Heart right ventricle (tissue), 16 donors: ENCODE measurements at places on chromosomes 7 and 10.
A peak's percentile ranks its signal among the peaks of the same experiment; 100 is the strongest.

- H3K4me3 ChIP-seq = no peak overlapping the region
- no peaks in the 10 kb centered on the region for H3K27me3 ChIP-seq
- DNase-seq = no peak
- H3K36me3 ChIP-seq = no peaks in the 10 kb centered on the region
- no peaks in the 10 kb centered on the region for H3K4me1 ChIP-seq
Observed at GRCh38 chr7:110842796-110843195, 248.1 kb upstream of the LRRN3 start.

DNA sequence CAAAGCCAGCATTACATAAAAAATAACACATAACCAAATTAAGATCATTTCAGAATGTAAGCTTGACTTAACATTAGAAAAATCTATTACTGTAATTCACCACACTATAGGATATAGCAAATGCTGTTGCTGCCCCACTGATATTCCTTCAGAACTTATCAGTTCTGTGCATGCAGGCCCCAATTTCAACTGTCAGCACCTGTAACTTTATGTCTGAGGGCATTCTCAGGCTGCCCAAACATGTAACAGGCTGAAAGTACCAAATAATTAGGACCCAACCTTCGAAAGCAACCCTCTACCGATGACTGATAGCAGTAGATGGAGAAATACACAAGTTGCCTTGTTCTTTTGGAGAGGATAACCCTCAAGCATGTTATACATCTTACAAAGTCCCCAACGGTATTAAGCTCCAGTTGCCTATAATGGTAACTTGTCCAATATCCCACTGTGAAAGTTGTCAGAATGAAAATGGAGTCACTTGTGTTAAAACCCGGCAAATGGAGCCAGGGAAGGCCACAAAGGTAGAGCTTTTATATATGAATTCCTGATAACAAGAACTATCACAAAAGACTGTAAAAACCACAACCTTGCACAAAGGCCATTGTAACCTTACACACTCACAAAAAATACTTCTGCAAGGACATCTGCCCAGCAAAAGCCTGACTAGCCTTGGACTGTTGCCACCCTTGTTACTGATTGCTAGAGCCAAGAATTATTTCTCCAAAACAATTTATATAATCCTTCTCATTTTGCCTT lies 66.9 kb upstream of the ZNF746 start:
- no peak overlapping the region for H3K4me3 ChIP-seq
- H3K4me1 ChIP-seq = peaks cover 26% of the 10 kb centered on the region
- H3K27me3 ChIP-seq = no peaks in the 10 kb centered on the region
- H3K36me3 ChIP-seq = peaks cover 26% of the 10 kb centered on the region
- no peak for DNase-seq

DNA sequence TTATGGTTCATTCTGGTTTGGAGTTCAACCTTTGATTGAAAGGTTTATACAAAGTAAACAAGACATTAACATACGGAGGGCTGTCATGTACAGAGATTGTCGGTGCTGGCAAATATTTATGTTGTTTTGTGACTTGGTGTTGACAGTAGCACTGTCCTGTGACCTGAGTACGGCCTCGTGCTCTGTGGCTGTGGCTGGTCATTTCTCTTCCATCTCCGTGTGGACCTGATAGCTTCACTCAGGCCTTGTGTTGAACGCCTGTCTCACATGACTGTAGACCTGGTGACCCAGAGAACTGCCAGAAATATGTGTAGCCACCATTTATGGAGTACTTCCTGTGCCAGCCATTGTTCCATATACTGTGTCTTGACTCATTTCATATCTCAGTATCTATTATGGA lies 311.6 kb downstream of the CCDC3 start:
- DNase-seq = no peak
- H3K27ac ChIP-seq = no peak overlapping the region
- H3K36me3 ChIP-seq = no peaks in the 10 kb centered on the region

DNA sequence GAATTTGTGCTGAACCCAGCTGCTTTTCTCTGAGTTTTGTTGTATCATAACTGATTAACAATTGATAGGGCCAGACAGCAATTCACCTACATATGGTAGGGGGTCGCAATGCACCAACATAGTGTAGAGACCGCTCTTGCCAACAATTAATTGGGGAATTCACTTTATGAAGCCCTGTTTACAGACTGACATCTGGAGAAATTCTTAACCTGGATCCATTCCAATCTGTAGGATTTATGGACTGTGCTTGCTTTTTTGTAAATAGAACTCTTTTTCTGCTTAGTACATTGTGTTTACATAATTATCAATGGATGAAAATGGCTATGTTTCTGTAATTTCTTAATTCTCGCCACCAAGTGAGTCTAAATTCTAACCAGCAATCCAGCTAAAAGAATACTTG lies 311.7 kb upstream of the BMPER start:
- no peaks in the 10 kb centered on the region for H3K36me3 ChIP-seq
- no peak for DNase-seq
- H3K27me3 ChIP-seq = no peaks in the 10 kb centered on the region
- no peak overlapping the region for H3K27ac ChIP-seq
- H3K4me1 ChIP-seq = no peaks in the 10 kb centered on the region
- no peak overlapping the region for H3K4me3 ChIP-seq

GRCh38 chr10:14220026-14220425 lies 110.7 kb downstream of the FRMD4A start:
- H3K4me1 ChIP-seq = no peaks in the 10 kb centered on the region
- no peak overlapping the region for H3K4me3 ChIP-seq
- no peaks in the 10 kb centered on the region for H3K36me3 ChIP-seq
- no peak overlapping the region for H3K27ac ChIP-seq

GRCh38 chr10:75197906-75198305 lies 12.7 kb upstream of the VDAC2 start:
- no peak overlapping the region for H3K27ac ChIP-seq
- H3K4me1 ChIP-seq = peaks cover 7% of the 10 kb centered on the region
- no peak overlapping the region for H3K4me3 ChIP-seq
- H3K27me3 ChIP-seq = no peaks in the 10 kb centered on the region
- no peak for DNase-seq
- no peaks in the 10 kb centered on the region for H3K36me3 ChIP-seq

GRCh38 chr10:101075775-101076174 lies 14.0 kb downstream of the KAZALD1 start:
- no peak for DNase-seq
- no peak overlapping the region for H3K4me3 ChIP-seq
- no peaks in the 10 kb centered on the region for H3K36me3 ChIP-seq
- H3K27ac ChIP-seq = no peak overlapping the region
- peaks cover 76% of the 10 kb centered on the region for H3K27me3 ChIP-seq
- H3K4me1 ChIP-seq = no peaks in the 10 kb centered on the region

DNA sequence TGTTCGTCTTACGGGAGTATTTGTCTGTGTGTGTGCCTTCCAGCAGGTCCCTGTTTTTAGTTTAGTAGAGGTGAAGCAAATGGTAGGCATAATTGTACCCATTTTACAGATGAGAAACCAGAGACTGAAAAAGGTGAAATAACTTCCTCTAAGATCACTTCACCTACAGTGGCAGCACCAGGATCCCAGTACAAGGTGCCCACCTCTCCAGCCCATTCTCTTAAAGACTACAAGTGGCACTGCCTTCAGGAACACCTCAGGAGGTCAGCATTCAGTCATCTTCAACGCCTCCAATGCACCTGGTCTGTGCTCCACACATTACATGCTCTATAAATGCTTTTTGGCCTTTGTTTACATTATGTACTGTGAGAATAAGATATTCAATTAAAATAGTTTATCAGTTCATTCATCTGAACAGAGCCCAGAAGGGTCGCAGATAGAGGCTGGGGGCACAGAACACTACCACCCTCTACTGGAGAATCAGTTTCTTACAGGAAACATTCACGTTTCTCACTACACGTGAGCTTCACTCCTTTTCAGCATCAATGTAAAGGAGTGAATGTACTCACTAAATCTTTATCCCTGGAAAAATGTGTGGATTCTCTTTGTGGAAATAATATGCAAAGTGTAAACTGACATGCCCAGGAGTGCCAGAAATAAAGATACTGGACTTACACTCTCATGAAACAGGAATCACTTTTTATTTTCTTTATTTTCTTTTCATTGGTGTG lies 45.5 kb upstream of the ABLIM1 start:
- no peaks in the 10 kb centered on the region for H3K36me3 ChIP-seq
- DNase-seq = no peak
- H3K4me3 ChIP-seq = no peak overlapping the region

DNA sequence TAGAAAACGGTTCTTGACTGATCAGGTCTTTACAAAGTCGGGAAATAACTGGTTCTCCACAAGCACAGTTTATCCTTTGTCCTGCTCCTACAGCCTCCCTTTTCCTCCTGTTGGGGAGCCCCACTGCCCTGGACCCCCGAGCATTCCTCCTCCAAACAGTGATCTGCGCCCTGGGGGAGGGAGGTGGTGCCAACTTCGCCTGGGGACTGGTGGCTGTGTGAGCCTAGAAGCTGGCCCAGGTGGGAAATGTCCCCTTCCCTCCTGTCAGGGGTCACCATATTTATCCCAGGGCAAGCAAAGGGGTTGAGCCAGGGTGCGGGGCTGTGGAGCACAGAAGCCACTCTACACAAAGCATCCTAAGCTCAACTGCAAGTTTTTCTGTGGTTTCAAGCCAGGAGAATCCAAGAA lies 5.2 kb downstream of the HMX3 start:
- no peak overlapping the region for H3K27ac ChIP-seq
- H3K36me3 ChIP-seq = no peaks in the 10 kb centered on the region
- peaks cover 32% of the 10 kb centered on the region for H3K4me1 ChIP-seq
- peaks cover 100% of the 10 kb centered on the region for H3K27me3 ChIP-seq

- peaks cover 4% of the 10 kb centered on the region for H3K4me1 ChIP-seq
- no peaks in the 10 kb centered on the region for H3K27me3 ChIP-seq
- H3K4me3 ChIP-seq = no peak overlapping the region
- no peaks in the 10 kb centered on the region for H3K36me3 ChIP-seq
- DNase-seq = peak; percentile 73
- H3K27ac ChIP-seq = no peak overlapping the region
Observed at GRCh38 chr10:132248455-132249225, 59.1 kb downstream of the STK32C start.

- no peaks in the 10 kb centered on the region for H3K4me1 ChIP-seq
- no peak overlapping the region for H3K4me3 ChIP-seq
- H3K27me3 ChIP-seq = peaks cover 23% of the 10 kb centered on the region
- no peak for DNase-seq
Observed at GRCh38 chr7:155874411-155874810, 62.1 kb upstream of the SHH start.

DNA sequence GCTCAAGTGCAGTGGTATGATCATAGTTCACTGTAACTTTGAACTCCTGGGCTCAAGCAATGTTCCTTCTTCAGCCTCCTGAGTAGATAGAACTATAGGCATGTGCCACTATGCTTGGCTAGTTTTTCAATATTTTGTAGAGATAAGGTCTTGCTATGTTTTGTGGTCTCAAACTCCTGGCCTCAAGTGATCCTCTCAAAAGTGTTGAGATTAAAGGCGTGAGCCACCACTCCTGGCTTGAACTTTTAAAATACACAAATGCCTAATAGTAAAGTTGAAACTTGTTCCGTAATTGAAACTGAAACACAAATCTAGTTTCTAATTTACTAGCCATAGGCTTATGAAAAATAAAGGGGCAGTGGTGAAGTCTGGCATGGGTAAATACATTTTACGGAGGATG lies 65.7 kb downstream of the AP3M1 start:
- no peaks in the 10 kb centered on the region for H3K27me3 ChIP-seq
- peaks cover 25% of the 10 kb centered on the region for H3K4me1 ChIP-seq
- no peak overlapping the region for H3K4me3 ChIP-seq
- H3K36me3 ChIP-seq = peaks cover 81% of the 10 kb centered on the region

DNA sequence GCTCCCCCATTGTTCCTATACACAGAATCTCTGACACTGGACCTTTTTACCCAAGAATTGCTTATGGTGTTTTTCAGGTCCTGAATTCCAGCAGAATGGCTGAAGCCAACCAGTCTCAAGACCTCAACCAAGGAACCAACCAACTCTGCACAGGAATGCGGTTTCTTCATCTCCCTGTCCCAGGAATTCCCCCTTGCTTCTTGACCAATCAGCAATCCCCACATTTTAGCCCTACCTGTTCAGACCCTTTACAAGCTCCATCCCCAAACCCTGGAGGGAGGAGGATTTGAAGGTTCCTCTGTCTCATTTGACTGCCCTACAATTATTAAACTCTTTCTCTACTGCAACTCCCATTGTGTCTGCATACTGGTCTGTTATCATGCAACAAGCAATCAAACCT lies 35.5 kb downstream of the HIBADH start:
- no peak overlapping the region for H3K27ac ChIP-seq
- no peaks in the 10 kb centered on the region for H3K36me3 ChIP-seq
- H3K4me1 ChIP-seq = no peaks in the 10 kb centered on the region
- DNase-seq = no peak

- DNase-seq = no peak
- no peaks in the 10 kb centered on the region for H3K36me3 ChIP-seq
- H3K4me3 ChIP-seq = no peak overlapping the region
- H3K4me1 ChIP-seq = no peaks in the 10 kb centered on the region
- peaks cover 46% of the 10 kb centered on the region for H3K27me3 ChIP-seq
Observed at GRCh38 chr10:1400101-1401070, 336.9 kb downstream of the ADARB2 start.

- peaks cover 26% of the 10 kb centered on the region for H3K4me1 ChIP-seq
- no peak overlapping the region for H3K4me3 ChIP-seq
Observed at GRCh38 chr7:131284702-131285419, 42.8 kb upstream of the MKLN1 start.

DNA sequence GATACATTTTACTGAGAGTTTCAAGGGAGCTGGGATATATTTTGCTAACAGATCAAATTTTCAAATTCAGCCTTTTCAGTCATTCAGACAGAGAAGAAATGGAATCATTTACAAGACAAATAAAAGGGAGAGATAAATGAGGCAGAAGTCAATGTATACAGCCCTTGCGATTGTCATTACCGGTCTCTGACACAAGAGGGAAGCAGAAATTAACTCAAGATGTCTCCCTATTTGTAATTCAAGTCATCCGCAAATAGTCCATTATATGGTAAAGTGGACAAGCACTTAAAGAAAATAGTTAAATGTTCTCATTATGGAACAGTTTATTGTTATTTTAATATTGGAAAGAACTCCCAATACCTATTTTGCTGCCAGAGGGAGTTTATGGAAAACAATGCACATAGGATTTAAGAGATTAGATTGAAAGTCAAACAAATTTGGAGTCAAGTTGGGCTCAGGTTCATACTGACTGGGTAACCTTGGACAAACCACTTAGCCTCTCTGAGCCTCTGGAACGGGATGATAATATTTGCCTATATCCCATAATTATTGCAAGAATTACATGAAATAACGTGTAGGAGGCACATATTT lies 89.3 kb upstream of the PRKCQ start:
- no peaks in the 10 kb centered on the region for H3K27me3 ChIP-seq
- no peak overlapping the region for H3K27ac ChIP-seq
- DNase-seq = no peak

GRCh38 chr10:64394744-64395143 lies 873.5 kb downstream of the REEP3 start:
- no peaks in the 10 kb centered on the region for H3K4me1 ChIP-seq
- no peak for DNase-seq
- H3K36me3 ChIP-seq = no peaks in the 10 kb centered on the region
- H3K4me3 ChIP-seq = no peak overlapping the region
- no peak overlapping the region for H3K27ac ChIP-seq

GRCh38 chr10:89644691-89644966 lies 413 bp downstream of the PANK1 start:
- no peaks in the 10 kb centered on the region for H3K36me3 ChIP-seq
- H3K27me3 ChIP-seq = no peaks in the 10 kb centered on the region

GRCh38 chr10:119575506-119575905 lies 21.3 kb downstream of the TIAL1 start:
- H3K27ac ChIP-seq = no peak overlapping the region
- DNase-seq = no peak
- peaks cover 89% of the 10 kb centered on the region for H3K36me3 ChIP-seq
- no peak overlapping the region for H3K4me3 ChIP-seq
